ENCODE measurements at places on chromosomes 1 and 21.

DNA sequence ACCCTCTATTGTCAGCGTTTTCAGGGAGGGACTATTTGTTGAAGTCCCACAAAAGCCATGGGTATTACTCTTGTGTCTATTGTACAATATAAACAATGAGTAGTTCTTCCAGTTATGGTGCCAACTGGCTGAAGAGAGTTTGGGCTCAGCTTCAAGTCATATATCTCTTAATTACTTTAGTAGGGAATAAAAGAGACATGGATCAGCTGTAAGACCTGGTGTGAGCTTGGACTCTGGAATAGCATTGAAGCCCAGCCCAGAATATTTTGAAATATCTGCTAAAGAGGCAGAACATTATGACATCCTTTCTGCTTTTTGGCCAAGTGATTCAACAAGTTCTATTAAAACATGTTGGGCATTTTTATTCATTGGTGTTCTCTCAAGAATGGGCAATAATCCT, 224.9 kb downstream of the BACH1 start:
- DNase-seq: no peak

GRCh38 chr1:112061901-112062320, 72.4 kb upstream of the KCND3 start:
- DNase-seq: no peak

- peak; percentile 44 for DNase-seq
Observed at GRCh38 chr1:203629507-203630082, 3.0 kb downstream of the ATP2B4 start.

- DNase-seq: no peak
Observed at GRCh38 chr1:42838482-42839190, 7.8 kb upstream of the ZNF691 start.

- no peak for DNase-seq
Observed at GRCh38 chr1:114540272-114540671, 29.3 kb upstream of the TRIM33 start.

DNA sequence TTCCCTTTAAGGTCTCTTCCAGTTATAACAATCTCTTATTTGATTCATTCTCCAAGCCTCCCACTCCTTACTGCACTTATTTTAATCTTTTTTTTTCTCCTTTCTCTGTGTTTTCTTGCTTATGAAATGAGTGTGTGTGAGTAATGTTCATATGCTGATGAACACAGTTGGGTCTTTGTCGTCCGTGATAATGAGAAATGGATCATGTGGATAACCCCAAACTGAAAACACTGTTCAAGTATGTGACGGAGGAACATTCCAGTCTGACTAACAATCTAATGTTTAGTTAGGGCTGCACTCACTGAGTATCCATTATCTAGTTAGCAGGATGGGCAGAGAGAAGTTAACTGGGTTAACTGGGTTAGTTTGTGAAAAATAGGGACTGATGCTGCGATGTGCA, 253.1 kb upstream of the DUSP10 start:
- no peak for DNase-seq

DNA sequence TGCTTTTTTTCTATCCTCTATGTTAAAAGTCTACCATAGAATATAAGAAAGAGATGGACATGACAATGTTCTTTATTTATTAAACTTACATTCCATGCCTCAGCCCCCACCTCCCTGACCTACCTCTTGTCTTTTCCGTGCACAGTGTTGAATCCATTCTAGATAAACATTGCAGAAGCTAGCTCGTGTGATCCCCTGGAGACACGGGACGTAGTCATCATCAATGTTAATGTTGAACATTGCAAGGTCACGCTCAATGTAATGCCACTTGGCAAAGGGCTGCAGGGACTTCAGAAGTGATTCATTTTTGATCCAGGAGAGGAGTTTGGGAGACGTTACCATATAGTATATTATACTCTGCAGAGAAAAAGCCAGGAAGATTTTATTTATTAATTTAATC, 66.4 kb downstream of the NTPCR start:
- no peak for DNase-seq

GRCh38 chr1:42239041-42239440, 74.5 kb upstream of the GUCA2A start:
- DNase-seq: no peak

DNA sequence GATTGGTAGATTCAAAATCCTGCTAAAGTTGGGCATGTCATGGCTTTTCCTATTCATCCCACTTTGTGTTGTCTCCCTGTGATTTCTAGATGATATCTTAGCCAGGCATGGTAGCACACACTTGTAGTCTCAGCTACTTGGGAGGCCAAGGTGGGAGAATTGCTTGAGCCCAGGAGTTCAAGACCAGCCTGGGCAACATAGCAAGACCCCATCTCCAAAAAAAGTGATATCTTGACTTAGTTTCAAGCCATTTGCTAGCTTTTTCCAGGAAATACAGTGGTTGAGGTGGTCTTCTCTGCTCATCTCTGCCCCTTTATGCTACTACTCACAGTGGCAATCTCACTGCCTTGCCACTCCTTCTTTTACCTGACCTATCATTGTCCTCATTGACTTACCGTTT, 12.3 kb upstream of the HAX1 start:
- DNase-seq: no peak

DNA sequence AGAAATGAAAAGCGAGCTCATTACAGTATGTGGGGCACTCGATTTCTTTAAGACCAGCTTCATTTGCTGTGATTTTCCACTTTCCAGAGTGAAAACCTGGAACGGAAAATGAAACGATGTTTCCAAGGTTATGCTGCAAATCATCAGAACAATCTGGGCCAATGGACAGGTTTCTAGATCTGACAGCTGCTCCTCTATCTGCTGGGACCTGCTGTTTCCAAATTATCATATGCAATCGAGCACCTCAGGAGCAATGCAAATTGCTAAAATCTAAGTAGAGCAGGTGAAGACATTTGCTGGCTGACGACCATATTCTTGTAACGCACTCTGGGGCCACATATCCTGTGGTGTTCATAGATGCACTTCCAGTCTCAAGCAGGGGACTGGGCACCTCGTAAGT, 39.7 kb upstream of the TIAM1 start:
- no peak for DNase-seq

DNA sequence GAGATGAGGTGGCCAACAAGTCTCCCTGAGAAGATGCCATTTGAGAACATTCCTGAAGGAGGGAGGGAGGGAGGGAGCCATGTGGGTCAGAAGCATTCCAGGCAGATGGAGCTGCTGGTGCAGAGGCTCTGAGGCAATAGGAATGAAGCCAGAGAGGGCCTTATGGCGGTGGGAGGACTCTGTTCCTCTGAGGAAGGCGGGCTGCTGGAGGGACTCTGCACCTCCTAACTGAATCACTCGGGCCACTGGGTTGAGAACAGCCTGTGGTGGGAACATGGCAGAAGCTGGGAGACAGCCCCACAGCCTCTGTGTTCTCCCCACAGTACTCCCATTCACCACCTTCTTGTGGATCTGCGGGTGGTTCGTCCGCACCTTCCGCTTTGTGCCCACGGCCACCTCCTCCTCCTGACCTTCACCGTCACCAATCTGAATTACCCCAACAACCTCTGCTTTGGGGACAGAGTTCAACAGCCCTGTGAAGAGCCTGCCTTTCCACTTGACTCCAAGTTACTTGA, 2.4 kb upstream of the TMEM125 start:
- no peak for DNase-seq

GRCh38 chr21:44598061-44598460, 2.3 kb upstream of the KRTAP10-7 start:
- no peak for DNase-seq

DNA sequence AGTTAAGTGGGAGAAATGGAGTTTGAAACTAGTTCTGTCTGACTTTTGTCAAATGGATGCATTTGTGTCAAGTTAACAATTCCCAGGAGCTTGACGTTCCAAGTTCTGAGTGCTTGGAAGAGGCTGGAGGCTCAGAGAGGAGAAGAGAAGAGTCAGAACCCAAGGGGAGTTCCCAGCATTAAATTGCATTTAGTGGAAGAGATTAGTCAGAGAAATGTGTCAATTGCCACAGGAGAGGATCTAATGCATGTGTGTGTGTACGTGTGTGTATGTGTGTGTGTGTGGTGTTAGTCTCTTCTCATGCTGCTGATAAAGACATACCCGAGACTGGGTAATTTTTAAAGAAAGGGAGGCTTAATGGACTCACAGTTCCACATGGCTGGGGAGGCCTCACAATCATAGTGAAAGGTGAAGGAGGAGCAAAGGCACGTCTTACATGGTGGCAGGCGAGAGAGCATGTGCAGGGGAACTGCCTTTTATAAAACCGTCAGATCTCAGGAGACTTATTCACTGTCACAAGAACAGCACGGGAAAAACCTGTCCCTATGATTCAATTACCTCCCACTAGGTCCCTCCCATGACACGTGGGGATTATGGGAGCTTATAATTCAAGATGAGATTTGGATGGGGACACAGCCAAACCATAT, 101.5 kb upstream of the TMEM51 start:
- DNase-seq: no peak

- DNase-seq: no peak
Observed at GRCh38 chr1:174191349-174191862, 32.1 kb downstream of the RABGAP1L start.

DNA sequence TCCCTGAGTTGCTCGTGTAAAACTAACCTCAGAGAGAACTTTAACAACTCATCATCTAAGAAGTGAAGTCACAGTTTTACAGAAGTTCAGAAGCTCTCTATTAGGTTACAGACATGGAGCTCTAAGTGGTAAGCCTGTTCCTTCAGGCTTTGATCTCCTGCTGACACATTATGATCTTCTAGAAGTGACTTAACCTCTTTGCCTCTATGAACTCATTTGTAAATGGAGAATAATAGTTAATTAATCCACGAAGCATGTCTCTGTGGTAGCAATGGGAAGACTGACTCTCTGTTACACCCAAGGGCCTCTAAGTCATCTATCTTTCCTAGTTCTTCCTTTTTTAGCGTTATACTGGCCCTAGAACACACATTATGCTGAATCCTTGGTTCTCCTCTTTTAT, 157.9 kb upstream of the NRIP1 start:
- DNase-seq: no peak

DNA sequence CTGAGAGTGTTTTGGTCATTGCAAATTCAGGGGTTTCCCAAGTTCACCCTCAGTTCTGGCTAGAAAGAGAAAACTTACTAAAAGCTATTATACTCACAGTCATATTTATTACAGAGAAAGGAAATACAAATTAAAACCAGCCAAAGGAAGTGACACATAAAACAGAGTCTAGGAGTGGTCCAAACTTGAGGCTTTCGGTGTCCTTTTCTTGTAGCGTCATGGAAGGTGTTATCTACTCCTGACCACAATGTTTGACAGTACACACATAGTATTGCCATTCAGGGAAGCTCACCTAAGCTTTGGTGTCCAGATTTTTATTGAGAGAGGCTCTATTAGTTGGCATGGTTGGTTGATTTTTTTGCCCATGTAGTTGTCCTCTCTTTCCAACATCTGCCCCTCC, 59.0 kb downstream of the SLC35A3 start:
- no peak for DNase-seq

- DNase-seq: no peak
Observed at GRCh38 chr1:213060836-213061235, 9.8 kb downstream of the RPS6KC1 start.

GRCh38 chr1:228030451-228031201, 23.8 kb downstream of the WNT3A start:
- no peak for DNase-seq

DNA sequence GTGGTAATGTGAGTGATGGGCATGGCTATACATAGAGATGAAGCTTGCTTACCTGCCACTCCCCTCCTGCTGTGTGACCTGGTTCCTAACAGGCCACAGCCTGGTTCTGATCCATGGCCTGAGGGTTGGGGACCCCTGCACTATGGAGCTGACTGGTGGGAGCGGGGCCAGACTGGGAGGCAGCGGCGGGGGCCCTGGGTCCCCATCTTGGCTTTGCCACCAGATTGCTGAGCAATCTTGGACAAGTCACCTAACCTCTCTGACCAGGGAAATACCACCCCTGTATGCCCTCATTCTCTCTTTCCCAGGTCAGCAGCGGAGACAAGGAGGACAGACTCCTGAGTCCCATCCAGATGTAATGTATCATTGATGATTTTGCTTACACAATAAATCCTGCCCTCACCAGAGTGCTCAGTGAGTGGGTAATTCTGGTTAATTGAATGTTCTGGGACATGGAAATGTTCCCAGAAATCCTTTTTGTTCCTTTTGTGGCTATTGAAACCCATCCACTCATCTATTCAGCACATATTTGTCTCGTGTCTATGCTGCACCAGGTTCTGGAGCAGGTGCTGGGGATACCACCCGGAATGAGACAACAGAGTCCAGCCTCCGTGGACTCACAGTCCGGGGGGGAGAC, 4.1 kb upstream of the ARHGEF10L start:
- DNase-seq: no peak

- DNase-seq: no peak
Observed at GRCh38 chr1:106646816-106647215, 409.7 kb upstream of the PRMT6 start.

- no peak for DNase-seq
Observed at GRCh38 chr1:225479996-225480720, 52.3 kb upstream of the LBR start.

GRCh38 chr1:203672346-203672745, 45.7 kb downstream of the ATP2B4 start:
- no peak for DNase-seq
